ENCODE measurements at places on chromosomes 7 and 10. TPM values are rescaled to one million over a fixed set of nuclear protein-coding genes. Genes with fewer than 3 reads are reported as not detected.
A peak's percentile ranks its signal among the peaks of the same experiment; 100 is the strongest.

GRCh38 chr10:71911296-71911953 is 52.8 kb upstream of the CHST3 start:
- peak; percentile 28 for DNase-seq

Gene CCDC172
- not detected for total RNA-seq

GRCh38 chr10:72320676-72321247 is 34.0 kb downstream of the DNAJB12 start:
- peak; percentile 75 for DNase-seq

DNA sequence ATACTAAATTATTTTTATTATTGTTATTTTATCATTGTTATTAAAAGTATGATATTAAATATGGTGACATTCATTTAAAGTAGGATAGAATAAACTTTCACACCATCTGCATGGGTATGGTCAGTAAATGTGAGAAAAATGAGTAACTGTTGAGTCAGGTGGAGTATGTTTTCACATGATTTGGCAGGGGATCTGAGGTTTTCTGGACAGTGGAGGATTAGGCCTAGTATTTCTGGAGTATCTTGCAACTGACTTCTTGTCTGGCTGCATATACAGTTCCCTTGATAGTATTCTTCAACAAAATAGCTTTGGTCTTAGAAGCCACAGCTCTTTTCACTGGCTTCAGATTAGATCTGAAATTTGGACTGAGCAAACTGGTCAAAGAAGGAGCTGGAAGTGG is 54.5 kb downstream of the GBF1 start:
- DNase-seq, result no peak

GRCh38 chr7:23672033-23672432 is 8.0 kb upstream of the FAM221A start:
- no peak for DNase-seq

DNA sequence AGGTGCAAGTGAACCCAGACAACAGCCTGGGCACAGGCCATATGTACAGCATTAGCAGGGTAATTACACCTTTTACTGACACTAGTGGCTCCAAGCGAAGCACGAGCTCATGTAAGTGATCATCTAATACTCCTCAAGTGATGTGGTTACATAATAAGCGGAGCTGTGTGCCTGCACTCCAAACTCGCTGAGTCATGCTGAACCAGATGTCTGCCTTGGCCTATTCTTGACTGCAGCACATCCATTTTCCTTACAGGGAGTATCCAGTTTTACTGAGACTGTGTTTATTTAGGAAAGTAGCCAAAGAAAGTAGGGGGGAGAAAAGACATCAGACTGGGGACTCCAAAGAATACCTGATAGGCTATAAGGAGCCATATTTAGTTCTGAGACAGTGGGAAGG is 90.1 kb downstream of the GRM3 start:
- no peak for DNase-seq

- no peak for DNase-seq
These were observed 179.8 kb upstream of the ASAH2 start for GRCh38 chr10:50431133-50431532.

- no peak for DNase-seq
These were observed 31.6 kb downstream of the WBP1L start for GRCh38 chr10:102775201-102775934.

Gene FBXL15
- 4.2 TPM for total RNA-seq

Gene LMTK2
- total RNA-seq, result 12.9 TPM

- no peak for DNase-seq
These were observed 93.8 kb downstream of the PRKCQ start for GRCh38 chr10:6486309-6486708.

Gene PLEKHS1
- not detected for total RNA-seq

- DNase-seq, result no peak
These were observed 27.2 kb upstream of the MNX1 start for GRCh38 chr7:157037635-157038034.

Gene TFPI2
- 0.89 TPM for total RNA-seq

GRCh38 chr7:94368371-94368791 is 26.3 kb upstream of the COL1A2 start:
- peak; percentile 99 for DNase-seq

DNA sequence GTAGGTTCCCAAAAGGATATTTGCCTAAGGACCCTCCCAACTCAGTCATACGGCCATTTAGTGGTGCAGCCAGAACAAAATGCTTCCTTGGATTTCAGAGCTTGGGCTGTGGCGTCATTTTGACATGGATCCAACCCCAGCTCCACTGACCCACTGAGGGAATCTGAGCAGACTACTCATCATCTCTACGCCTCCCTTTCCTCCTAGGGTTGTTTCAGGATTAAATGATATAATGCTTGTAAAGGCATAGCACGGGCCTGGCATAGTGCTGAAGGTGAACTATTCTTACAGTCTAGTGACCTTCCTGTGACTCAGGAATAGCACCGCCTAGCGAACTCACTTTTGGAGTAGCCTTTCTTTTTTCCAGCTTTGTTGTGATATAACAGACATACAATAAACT is 70.3 kb upstream of the LOXL4 start:
- DNase-seq, result peak; percentile 25

Gene CPA1
- 0.79 TPM for total RNA-seq

GRCh38 chr10:118501171-118501570 is 94.3 kb downstream of the PRLHR start:
- DNase-seq, result no peak

- DNase-seq, result no peak
These were observed 153.6 kb downstream of the SEMA3D start for GRCh38 chr7:85033263-85033662.

DNA sequence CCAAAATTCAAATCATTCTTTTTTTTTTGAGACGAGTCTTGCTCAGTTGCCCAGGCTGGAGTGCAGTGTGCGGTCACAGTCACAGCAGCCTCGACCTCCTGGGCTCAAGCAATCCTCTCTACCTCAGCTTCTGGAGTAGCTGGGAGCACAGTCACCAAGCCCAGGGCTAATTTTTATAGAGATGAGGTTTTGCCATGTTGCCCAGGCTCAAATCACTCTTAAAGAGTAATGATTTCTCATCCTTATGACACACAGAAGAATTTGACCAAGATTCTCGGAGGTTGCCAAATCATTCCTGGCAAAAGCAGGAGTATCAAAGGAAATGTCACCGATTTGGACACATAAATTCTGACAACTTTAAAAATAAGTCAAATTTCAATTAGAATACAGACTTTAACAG is 39.1 kb downstream of the SIRT1 start:
- no peak for DNase-seq

- DNase-seq, result no peak
These were observed 2.5 kb upstream of the DDX56 start for GRCh38 chr7:44576228-44576627.

Gene STRIP2
- total RNA-seq, result 1.9 TPM

DNA sequence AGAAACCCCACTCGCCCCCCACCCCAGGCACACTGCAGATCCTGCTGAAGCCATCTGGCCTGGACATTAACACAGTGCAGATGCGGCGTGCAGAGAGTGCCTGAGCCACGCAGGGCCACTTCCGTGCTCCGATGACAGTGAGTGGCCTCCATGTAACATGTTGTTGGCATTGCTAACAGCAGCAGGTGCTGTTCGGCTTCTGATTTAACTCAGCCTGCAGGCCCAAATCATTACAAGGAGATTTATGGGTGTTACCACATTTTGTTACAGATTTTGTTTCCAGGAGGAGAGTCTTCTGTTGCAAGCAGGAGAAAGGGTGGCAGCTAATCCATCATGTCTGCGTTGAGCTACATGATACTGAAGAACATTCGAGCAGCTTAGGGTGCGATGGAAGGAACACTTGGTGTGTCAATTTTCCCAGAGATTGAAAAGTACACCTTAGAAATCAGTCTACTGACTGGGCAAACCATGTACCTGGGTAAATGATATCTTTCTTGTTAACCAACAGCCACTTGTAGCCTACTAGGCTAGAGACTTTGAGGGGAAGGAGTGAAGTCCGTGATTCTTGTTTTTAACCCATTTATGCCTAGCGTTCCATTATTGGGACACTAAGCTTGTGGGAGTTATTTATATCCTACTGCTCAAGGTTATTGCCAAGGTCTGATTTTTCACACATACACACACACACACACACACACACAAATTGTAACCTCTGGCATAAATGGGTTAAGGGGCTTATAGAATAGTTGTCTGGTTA is 90.0 kb downstream of the JCAD start:
- no peak for DNase-seq

Gene LIPF
- 0.10 TPM for total RNA-seq

Gene ENTPD7
- total RNA-seq, result 16.6 TPM

DNA sequence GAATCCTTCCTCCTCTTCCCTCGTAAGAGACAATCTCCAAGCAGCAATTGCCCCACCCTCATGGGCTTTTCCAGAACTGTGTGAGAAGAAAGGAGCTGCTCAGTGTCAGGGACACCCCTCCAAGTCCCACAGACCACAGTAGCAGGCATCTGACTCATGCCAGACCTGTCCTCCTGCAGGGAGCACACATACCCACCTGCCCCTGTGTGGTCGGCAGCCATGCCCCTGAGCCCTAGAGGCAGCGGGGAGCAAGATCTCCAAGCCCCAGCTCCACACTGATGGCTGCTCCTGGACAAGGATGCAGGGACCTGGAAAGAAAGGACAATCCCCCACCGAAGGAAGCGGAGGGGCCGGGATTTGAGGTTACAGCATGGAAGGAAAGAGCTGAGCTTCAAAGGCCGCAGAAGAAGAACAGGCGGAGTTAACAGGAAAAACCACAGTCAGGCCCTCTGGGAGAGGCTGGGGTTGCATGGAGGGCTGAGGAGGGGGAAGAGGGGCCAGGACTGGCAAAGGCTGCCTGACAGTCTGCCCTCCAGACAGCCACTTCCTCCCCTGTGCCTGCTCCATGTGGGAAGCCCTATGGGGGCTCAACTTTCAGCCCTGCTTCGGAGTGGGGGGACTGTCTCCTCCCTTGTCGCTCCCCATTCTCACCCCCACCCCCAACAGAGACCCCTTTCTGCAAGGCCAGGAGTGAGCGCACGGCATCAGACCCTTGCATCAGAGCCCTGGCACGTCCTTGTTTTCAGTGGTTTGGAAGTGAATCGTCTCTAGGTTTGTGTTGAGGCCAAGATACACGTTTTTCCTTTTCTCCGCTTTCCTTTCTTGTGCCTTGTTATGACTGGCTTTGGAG is 46.8 kb downstream of the ASB13 start:
- DNase-seq, result peak; percentile 54

- no peak for DNase-seq
These were observed 219.0 kb upstream of the ZMIZ1 start for GRCh38 chr10:78849731-78850130.

GRCh38 chr10:35335133-35336083 is 901 bp upstream of the CCNY start:
- DNase-seq, result no peak

DNA sequence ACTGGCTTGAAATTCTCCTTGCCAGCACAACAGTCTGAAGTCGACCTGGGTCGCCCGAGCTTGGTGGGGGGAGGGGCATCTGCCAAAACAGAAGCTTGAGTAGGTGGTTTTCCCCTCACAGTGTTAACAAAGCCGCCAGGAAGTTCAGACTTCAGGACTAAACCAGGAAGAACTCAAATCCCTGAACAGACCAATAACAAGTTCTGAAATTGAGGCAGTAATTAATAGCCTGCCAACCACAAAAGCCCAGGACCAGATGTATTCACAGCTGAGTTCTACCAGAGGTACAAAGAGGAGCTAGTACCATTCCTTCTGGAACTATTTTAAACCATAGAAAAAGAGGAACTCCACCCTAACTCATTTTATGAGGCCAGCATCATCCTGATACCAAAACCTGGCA is 45.3 kb downstream of the LRRC72 start:
- no peak for DNase-seq

Gene HECW1
- total RNA-seq, result 1.8 TPM

DNA sequence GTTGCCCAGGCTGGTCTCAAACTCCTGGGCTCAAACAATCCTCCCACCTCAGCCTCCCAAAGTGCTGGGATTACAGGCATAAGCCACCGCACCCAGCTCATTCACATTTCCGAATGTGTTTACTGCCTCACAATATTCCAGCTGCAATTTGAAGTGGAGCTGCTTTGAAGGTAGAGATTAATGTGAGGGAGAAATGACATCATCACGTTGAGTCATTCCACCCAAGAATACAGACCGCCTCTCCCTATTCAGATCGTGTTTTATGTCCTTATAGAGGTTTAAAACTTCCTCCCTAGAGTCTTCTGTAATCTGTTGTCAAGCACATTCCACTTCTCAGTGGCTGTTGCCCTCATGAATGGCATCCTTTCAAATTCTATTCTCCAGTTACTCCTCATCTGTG is 100.4 kb upstream of the PDGFA start:
- DNase-seq, result no peak

- DNase-seq, result no peak
These were observed 626 bp upstream of the BMS1 start for GRCh38 chr10:42781893-42782445.

DNA sequence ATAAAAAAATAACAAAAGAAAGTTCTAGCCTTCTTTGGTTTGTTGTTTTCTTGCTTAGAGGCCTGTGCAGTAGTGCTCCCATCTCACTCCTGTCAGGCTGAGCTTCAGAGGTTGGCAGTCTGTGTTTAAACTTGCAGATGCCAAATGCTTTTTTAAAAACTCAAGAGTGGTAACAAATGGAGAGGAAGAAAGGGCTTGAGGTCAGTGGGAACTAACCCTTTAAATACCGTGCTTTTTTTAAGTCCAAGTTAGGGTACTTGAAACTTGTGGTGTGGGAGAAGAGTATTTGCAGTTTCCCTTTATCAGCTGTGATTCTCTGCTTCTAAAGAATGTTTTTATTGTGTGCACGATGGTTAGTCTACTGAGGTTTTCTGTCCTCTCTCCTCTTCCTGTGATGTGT is 29.4 kb downstream of the ZRANB1 start:
- DNase-seq, result no peak

DNA sequence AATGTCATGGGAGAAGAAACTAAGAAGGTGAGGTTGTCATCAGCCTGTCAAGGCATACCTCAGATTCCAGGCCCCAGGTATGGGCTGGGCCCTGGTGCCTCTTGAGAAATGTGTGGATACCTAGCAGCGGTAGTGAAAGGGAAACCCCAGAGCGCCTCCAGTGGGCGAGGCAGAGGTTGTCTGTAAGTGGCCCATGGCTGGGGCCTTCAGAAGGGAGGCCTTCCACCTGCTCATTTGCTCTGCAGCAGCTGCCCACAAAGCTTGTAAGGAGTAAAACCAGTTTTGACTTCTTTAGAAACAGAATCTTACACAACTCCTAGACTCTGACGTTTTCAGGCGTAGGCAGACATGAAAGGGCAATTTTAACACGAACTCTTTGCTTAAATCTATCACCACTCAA is 509.9 kb downstream of the PARD3 start:
- no peak for DNase-seq

Gene SPDYE8
- total RNA-seq, result 0.10 TPM

- no peak for DNase-seq
These were observed 154.9 kb downstream of the ATE1 start for GRCh38 chr10:121772884-121773283.
